ENCODE measurements at places on chromosomes 13 and 19.

GRCh38 chr19:42229301-42229854, 9.3 kb downstream of the ZNF526 start:
- no peak for DNase-seq

DNA sequence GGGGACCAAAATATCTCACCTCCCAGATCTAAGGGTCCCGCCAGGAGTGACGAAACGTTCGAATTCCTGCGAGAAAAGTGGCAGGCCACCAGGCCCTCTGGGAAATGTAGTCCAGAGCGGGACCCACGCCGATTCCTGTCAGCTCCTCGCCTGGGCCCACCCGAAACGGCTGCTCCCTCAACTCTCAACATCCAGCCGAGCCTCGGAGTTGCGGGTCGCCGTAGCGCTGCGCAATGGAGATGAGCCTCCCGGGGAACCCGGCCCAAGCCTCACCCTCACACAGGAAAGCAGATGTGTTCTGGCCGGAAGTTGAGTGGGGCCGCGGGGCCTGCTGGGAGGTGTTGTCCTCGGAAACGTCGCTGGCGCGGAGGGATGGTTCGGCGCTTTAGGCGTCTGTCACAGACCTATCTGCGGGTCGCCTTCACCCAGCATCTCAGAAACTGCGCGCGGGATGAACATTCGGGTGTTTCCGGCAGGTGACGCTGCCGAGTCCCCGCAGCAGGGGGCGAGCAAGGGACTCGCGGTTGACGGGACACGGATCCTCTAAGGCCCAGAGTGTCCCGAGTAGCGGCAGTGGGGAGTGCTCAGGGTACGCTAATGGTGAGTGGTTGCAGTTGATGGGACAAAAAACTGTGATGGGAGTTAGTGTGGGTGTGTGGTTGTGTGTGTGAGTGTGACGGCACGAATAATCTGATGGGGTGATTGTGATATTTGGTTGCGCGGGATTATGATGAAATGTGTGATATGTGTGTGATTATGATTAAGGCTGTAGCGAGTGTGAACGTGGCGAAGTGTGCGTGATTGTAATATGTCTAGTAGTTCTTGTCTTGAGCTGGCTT, at the start of the genes ZNF568 and ZNF829:
TSS of gene ZNF568 (plus strand) at position 341 of the 839 bp plus-strand sequence. CDS start 6,439 bp downstream, outside the sequence.
TSS of gene ZNF829 (minus strand) at position 300 of the 839 bp plus-strand sequence. CDS start 1,124 bp downstream, outside the sequence.
- peak; percentile 88 for DNase-seq

DNA sequence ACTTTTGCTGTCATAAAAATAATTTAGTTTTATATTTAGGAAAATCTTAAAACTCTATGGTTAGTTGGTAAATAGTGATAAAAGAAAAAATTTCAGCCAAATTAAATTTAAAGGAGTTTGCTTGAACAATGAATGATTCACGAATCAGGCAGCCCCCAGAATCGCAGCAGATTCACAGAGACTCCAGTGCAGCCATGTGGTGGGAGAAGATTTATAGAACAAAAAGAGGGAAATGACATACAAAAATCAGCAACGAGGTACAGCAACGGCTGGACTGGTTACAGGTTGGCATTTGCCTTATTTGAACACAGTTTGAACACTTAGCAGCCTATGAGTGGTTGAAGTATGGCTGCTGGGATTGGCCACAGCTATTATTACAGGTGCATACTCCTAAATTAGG, 96.4 kb upstream of the MYCBP2 start:
- no peak for DNase-seq

GRCh38 chr13:110115591-110115990, 191.4 kb downstream of the COL4A1 start:
- DNase-seq = no peak

GRCh38 chr13:29802621-29803020, 47.8 kb downstream of the UBL3 start:
- DNase-seq = no peak

- DNase-seq = no peak
These were observed at the start of gene VSTM2B for GRCh38 chr19:29525901-29526729. Gene VSTM2B (plus strand): TSS chr19:29525994. CDS start chr19:29526584, 590 bp downstream.

DNA sequence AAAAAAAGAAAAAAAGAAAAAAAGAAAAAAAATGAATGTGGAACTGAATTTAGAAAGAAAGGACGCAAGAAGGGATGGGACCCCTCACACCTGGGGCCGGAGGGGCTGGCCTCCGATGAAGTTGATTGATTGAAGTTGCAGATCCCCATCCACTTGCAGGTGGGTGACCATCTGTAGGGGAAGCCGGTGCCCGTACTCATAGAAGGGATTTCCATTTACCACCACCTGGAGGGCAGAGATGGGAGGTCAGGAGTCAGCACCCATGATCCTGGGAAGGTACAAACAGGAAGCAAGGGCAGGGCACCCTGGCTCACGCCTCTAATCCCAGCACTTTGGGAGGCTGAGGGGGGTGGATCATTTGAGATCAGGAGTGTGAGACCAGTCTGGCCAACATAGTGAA, 6.4 kb downstream of the LGALS4 start:
- no peak for DNase-seq

DNA sequence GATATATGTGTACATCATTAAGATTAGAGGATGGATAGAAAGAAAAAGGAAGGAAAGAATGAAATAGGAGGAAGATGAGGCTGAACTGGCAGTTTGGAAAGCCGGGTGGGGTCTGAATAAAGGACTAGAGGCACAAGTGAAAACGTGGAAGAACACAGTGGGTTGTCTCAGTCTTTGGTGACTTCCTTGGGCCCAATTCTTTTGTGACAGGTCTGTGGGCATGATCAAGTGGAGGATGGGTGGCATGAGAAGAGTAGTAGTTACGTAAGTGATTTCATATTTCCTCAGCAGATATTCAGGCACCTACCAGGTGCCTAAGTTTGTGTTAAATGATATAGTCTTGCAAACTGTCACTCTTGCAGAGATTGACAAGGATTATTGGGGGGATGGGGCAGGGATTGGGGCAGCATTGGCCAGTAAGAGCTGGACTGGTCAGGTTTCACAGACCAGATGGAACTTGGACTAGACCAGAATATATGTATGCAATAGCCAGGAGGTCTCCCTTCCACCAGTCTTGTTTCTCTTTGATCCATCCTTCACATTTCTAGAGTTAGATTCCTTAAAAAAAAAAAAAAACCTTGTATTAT, 2.7 kb downstream of the TPP2 start:
- no peak for DNase-seq

GRCh38 chr19:40239415-40240226, 13.1 kb upstream of the CCNP start:
- DNase-seq = no peak

DNA sequence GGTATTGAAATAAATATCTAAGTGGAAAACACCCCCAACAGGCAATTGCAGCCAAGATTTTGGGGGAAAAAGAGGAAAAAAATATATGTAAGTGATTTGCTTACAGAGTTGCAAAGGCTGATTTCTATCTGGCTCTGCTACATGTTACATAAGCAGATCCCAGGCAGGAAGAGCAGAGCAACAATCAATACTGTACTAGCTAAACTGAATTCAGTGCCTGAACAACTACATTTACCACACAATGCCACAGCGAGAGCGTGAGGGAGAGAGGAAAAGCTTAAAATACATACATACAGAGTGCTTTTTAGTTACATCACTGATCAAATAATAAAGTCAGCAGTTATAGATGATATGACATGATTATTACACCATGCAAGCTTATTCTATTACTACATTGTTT, 665.6 kb upstream of the ARGLU1 start:
- no peak for DNase-seq

- DNase-seq = no peak
These were observed 20.6 kb upstream of the GTF3A start for GRCh38 chr13:27403727-27404385.

DNA sequence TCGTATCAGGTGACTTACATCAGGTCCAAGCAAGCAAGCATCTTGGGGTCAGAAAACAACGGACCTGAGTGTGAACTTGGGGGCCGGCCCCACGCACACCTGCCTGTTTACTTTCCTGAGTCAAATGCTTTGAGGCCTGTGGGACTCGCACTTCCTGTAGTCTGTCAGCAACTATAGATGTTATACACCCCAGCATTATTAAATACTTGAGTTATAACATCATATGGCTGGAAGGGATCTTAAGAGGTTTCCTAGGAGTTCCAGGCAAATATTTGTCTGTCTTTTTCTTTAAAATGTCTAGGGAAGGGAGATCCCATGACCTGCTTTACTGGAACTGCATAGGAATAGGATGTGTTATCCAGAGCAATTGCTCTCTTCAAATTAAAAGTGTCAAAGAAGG, 280.6 kb downstream of the SHISA2 start:
- DNase-seq = no peak

- DNase-seq = no peak
These were observed 224.9 kb upstream of the STARD13 start for GRCh38 chr13:33510350-33510970.

- DNase-seq = peak; percentile 2
These were observed 443.9 kb downstream of the FGF9 start for GRCh38 chr13:22114630-22115311.

GRCh38 chr13:91747186-91747585, 348.8 kb downstream of the GPC5 start:
- no peak for DNase-seq

DNA sequence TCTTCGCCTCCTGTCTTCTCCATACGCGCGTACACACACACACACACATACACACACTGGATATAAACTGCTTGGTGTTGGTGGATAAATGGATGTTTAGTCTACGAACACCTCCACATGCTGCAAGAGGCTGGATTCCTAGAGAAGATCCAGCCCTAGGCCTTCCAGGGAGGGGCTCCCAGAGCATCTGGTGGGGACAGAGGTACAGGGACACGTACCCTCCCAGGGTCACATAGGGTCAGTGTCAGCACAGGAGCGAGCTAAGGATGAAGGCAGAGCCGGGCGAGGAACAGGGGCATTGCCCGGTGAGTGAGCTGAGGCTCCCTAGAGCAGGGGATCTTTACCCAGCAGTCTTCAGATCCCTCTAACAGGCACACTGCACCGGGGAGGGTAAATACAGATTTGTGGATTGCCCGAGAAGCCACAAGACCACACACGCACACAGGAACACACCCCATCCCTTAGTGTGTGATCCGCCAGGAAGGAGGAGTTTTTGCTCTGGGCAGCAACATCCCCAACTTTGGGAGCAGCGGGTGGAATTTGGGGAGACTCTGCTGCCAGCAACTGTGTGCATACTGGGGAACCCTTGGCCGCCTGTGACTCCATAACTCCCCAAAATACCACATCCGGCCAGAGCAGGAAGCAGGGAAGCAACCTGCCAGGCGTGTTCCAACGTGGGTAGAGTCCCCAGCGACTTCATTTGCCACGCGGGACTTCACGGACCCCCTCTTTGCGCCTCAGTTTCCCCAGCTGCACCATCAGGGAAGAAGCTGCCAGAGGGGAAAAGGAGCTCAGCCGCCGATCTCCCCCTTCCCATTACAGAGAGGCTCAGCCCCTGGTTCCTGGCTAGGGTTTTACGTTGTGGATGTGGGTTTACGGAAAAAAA, 5.8 kb upstream of the TLE2 start:
- peak; percentile 25 for DNase-seq

GRCh38 chr19:12833418-12833737, 1.0 kb downstream of the RTBDN start:
- no peak for DNase-seq

DNA sequence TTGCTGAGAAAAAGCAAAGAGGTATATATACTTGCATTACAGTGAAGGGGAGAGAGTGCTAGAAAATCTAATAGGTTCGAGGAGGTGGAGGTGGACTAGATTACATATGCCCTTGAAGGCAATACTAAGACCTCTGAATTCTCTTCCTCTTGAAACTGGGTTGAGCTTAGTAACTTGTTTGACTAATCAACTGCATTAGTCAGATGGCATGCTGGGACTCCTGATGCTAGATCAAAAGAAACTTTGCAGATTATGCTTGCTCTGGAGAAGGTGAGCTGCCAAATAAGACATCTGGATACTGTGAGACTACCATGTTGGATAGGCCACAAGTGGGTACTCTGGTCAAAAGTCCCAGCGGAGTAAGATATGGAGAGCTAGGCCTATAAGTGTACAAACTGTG, 331.3 kb downstream of the KLF5 start:
- no peak for DNase-seq

DNA sequence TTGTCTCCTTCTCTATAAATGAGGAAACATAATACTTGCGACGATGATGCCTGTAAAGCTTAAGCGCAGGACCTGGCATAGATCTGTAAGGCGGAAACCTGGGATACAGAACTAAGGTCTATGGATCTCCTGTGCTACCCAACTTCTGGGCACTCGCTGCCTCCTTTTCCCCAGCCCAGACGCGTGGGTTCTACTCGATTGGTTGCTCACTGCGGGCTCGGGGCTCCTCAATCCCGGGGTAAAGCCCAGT, 615 bp upstream of the PSMC4 start:
- DNase-seq = no peak

- no peak for DNase-seq
These were observed 685 bp downstream of the VWA8 start for GRCh38 chr13:41960211-41960636.

DNA sequence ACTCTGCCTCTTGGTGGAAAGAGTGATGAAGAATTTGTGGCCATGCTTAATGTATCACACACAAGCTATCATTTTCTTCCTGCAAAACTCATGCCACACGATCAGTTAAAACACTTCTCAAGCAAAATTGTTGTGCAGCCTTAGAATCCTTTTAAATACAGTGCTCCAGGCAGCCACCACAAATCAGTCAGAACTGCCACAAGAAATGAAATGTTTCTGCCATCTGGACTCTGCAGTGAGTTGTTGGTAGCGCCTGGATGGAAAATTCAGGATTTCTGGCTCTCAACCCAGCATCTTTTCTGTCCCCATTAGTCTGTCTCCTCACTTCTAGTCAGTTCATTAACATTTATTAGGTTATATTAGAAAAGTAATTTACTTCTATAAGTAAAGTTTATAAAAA, 179.5 kb downstream of the GPC6 start:
- no peak for DNase-seq

DNA sequence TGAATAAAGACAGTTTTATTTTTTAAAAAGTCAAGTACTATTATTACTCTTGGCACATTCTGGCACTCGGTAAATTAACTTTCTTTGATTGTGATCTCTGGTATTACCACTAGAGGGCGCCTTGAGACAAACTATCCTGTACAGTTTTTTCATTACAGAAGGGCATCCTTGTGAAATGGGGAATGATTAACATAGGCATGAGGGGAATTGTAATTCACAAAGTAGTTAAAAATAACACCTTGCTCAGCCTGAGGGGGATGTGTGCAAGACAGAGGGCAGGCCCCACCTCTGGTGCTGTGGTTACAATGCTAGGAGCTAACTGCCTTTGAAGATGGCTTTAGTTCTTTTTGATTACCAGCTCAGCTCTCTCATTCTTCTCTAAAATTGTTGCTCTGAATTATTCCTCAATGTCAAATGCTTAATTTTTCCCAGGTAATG, 24.2 kb upstream of the C1QTNF9B start:
- DNase-seq = no peak

DNA sequence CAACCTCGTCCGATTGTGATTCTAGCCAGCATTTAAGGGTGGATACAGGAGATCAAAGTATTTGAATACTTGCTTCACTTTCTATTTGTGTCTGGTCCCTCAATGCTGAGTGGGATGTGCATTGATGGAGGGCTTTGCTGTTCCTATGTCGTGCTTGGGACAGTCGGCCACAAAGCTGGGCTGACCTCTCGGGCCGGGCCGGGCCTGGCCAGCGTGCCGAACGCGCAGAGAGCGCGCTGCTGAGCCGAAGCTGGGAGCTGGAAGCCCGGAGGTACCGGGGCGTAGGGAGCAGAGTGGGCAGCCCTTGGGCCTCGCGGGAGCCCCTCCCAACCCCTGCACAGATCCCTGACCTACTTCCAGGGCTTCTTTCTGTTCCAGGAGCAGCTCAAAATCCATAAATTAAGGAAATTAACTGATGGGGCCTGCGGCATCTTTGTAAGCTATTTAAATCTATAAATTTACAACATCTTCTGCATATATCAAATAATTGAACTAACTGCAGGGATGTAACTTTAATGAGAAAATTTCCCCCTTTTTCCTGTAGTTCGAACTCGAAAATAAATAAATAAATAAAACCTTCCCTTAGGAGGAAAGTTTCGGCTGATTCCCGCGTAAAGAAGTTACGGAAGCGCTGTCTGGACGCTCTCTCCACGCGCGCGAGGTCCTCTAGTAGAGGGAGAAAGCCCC, 1.8 kb upstream of the KCTD15 start:
- no peak for DNase-seq

All from T-helper 22 cell (primary cell).